Right renal cortex interstitium (tissue), 3 donors: ENCODE measurements at places on chromosomes 16 and 17. TPM values are rescaled to one million over a fixed set of nuclear protein-coding genes. Genes with fewer than 3 reads are reported as not detected.

DNA sequence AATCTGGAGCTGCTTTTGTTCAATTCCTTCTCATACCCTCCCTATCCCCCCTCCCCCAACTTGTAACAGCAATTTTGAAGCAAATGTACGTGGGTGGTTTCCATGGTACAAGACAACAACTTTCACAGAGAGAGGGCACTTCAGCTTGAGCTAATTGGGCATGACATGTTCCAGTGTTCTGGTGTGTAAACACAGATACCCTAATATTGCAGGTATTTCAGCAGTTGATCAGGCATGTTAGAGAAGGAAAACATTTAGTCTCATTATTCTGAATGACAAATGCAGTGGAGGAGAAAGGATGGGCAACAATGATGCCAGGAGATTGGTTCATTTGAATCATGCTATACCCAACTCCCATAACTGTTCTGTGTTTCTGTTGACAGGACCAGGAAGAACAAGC is 137.5 kb downstream of the TRIM37 start:
- peak; percentile 43 for DNase-seq

The PRAC1 gene
- not detected for polyA plus RNA-seq

The POLR3E gene
- 49.9 TPM for polyA plus RNA-seq

GRCh38 chr17:6507535-6507934 is 48.8 kb downstream of the PITPNM3 start:
- no peak for DNase-seq

- DNase-seq: no peak
Observed at GRCh38 chr17:27379888-27380533, 76.2 kb upstream of the KSR1 start.

- DNase-seq: no peak
Observed at GRCh38 chr16:74769586-74770190, 4.9 kb downstream of the FA2H start.

- DNase-seq: no peak
Observed at GRCh38 chr17:70773258-70773657, 603.9 kb downstream of the KCNJ2 start.

DNA sequence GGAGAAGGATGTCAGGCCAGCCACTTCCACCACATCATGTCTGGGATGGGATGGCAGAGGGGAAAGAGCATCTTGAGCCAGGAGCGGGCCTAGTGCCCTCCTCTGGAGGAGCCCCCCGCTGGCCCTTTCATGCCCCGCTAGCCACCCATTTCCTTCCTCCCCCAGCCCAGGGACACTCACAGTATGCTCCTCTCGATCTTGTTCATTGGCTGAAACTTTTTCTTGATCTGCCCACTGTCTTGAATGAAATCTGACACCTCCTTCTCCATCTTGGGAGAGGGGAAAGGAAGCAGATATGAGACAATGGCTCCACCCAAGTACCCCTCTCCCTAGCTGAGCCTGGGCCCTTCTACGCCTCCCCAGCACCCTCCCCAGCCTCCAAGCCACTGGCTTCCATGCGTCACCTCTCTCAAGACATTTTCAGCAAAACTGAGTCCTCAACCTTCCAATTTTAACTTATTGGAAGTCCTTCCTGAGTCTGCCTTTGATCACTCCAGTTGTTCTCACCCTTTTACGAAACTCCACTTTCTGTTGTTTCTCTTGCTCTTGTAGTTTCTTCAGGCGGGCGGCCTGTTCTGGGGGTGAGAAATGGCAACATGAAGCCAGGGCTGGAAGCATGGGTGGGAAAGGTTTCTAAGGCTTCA is 7.2 kb downstream of the SPAG7 start:
- no peak for DNase-seq

The NOD2 gene
- polyA plus RNA-seq: 0.24 TPM

- no peak for DNase-seq
Observed at GRCh38 chr16:6708576-6709215, 623.9 kb upstream of the RBFOX1 start.

- DNase-seq: no peak
Observed at GRCh38 chr17:78532922-78533640, 44.1 kb downstream of the DNAH17 start.

The KRT20 gene
- polyA plus RNA-seq: not detected

GRCh38 chr17:45852535-45853297 is 8.0 kb downstream of the SPPL2C start:
- peak; percentile 35 for DNase-seq

DNA sequence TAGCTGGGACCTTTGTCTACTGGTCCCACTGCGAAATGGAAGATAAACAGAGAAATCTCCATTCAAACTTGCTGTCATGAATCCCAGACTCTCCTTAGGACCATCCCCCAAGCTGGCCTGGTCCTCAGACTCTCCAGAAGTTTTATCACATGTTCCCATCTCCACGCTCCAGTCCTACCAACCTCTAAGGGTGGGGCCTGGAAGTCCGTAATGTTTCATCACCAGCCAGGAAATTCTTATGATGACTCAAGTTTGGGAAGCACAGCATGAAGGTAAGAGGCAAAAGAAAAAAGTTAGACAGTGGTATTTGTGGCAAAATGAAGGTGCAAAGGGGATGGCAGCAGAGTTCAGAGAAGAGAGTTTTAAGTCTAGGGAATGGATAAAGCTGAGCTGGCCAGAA is 52.7 kb downstream of the ZNF18 start:
- DNase-seq: no peak

- DNase-seq: no peak
Observed at GRCh38 chr16:17027488-17028129, 443.2 kb downstream of the XYLT1 start.

The PLXDC1 gene
- polyA plus RNA-seq: 4.9 TPM

The TBC1D3G gene
- polyA plus RNA-seq: not detected

The PLCD3 gene
- 23.0 TPM for polyA plus RNA-seq

DNA sequence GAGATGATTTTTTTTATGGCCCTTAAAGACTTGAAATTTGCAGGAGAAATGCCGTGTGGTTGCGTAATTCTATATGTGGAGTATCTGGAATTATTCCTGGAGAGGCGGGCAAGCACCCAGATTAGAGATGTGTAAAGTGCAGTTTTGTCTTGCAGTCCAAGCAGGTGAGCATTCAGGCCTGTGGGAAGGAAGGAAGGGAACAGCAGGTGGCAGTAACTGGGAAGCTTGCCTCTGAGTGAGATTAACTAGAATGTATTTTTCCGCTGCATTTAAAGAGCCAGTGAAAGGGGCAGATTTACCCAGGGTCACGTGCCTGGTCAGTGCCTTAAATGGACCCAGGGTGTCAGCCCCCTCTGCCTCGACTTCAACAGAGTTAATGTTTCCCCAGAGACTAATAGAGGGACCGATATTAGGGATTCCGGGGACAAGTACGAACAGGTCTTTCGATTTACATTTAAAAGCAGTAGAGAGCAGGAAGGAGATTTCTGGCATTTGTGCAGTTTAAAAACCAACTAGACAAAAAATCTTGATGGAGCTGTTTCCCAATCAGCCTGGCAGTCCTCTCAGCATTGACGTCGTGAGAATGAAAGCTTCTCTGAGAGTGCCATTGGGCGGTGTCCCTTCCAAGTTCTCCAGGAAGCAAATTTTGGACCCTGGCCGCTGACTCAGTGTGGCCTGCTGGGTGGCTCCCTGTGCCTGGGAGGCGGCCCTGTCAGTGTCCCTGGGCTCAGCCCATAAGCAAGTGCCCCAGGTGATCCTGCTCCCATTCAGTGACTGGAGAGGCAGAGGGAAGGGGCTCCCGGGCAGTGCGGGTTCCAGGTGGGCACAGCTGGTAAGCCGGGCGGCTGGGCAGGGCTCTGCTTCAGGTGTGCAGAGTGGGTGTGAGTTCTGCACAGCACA is 38.2 kb downstream of the KSR1 start:
- DNase-seq: no peak

The RPL13 gene
- 1,526 TPM for polyA plus RNA-seq

GRCh38 chr16:15518381-15519351 is 84.3 kb downstream of the BMERB1 start:
- no peak for DNase-seq

The TRPV3 gene
- 0.67 TPM for polyA plus RNA-seq

GRCh38 chr16:11949527-11949926 is 7.7 kb upstream of the NPIPB2 start:
- DNase-seq: no peak
